Endothelial cell (in vitro differentiated cells): ENCODE measurements at places on chromosomes 5 and 9. TPM values are rescaled to one million over a fixed set of nuclear protein-coding genes. Genes with fewer than 3 reads are reported as not detected.

GRCh38 chr5:56356121-56356835, 123.1 kb upstream of the ANKRD55 start:
- peaks cover 11% of the 10 kb centered on the region for H3K4me1 ChIP-seq

MYMK gene
- total RNA-seq, result not detected

DNA sequence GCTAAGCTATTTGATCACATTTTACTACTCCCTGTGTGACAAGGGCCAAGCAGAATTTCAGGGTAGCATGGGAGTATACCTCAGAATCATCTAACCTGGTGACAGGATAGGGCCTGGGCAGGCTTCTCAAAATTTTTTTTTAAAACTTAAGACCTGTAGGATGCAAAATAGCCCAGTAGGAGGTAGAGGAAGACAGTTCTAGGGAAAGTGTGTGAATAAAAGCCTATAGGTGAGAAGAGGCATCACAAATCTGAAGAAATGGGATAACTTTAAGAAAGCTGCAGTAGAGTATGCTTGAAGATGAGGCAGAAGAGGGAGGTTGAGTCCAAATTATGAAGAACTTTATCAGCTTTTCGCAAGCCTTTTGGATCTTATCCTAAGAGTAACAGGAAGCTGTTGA, 32.3 kb downstream of the CNTRL start:
- H3K4me1 ChIP-seq, result peaks cover 7% of the 10 kb centered on the region
- DNase-seq, result no peak
- peaks cover 4% of the 10 kb centered on the region for H3K36me3 ChIP-seq
- H3K27me3 ChIP-seq, result no peaks in the 10 kb centered on the region

SV2C gene
- 0.15 TPM for total RNA-seq

DNA sequence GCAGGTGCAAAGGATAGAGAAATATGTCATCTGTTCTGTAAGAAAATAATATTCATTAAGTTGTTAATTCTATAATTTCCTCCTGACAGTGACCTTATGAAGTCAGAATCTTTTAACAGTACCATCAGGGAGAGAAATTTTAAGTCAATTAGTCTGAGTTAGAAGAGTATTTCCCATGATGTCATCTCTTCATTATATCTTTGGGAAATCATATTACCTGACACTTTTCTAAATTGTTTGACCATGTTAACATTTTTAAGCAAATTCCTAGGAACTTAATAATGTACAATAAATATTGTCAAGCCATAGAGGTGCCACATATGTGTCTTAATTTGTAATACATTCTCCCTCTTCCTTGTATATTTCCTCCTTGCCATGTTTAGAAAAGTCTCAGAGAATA, 124.4 kb upstream of the C6 start:
- no peak for DNase-seq
- no peaks in the 10 kb centered on the region for H3K36me3 ChIP-seq
- H3K27me3 ChIP-seq, result peaks cover 1% of the 10 kb centered on the region
- no peak overlapping the region for H3K27ac ChIP-seq

DNA sequence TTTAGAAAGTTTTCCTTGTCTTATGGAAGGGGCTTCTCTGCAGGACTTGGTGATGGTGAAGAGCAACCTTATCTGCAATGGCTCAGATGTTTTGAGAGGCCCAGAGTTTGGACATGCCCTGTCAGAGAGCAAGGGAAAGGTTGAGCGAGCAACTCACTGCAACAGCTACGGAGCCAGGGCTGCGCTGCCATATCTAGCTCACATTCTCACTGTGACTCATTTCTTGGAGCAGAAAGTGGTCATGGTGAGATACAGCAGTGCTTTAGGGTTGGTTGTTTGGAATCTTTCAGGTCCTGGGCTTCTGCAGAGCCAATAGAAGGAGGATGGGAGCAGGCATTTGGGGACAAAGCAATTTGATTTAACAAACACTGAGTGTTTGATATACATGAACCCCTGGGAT, 12.3 kb downstream of the GLRA1 start:
- no peaks in the 10 kb centered on the region for H3K36me3 ChIP-seq
- no peak overlapping the region for H3K27ac ChIP-seq
- DNase-seq, result no peak
- peaks cover 6% of the 10 kb centered on the region for H3K4me1 ChIP-seq
- H3K27me3 ChIP-seq, result no peaks in the 10 kb centered on the region

PKD2L2 gene
- total RNA-seq, result not detected

LCN1 gene
- not detected for total RNA-seq

VDAC1 gene
- total RNA-seq, result 165 TPM

DNA sequence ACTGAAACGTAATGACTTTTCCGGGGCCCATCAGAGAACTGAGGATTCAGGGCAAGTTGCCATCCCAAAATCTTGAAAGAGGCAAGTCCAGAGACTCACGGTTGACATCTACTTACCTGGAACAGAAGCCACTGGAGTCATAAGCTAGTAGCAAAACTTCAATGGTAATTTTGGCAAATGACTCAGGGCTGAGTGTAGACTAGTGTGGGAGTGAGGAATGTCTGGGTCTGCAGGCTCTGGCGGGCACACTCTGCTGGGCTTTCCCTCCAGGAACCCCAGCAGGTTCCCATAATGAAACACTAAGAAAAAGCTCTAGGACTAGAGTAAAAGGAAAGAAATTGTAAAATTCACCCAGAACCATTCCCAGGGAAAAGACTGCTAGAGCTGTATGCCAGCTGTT, 122.9 kb upstream of the NFIL3 start:
- DNase-seq, result no peak
- no peaks in the 10 kb centered on the region for H3K36me3 ChIP-seq
- peaks cover 3% of the 10 kb centered on the region for H3K27me3 ChIP-seq
- no peaks in the 10 kb centered on the region for H3K4me1 ChIP-seq

DNA sequence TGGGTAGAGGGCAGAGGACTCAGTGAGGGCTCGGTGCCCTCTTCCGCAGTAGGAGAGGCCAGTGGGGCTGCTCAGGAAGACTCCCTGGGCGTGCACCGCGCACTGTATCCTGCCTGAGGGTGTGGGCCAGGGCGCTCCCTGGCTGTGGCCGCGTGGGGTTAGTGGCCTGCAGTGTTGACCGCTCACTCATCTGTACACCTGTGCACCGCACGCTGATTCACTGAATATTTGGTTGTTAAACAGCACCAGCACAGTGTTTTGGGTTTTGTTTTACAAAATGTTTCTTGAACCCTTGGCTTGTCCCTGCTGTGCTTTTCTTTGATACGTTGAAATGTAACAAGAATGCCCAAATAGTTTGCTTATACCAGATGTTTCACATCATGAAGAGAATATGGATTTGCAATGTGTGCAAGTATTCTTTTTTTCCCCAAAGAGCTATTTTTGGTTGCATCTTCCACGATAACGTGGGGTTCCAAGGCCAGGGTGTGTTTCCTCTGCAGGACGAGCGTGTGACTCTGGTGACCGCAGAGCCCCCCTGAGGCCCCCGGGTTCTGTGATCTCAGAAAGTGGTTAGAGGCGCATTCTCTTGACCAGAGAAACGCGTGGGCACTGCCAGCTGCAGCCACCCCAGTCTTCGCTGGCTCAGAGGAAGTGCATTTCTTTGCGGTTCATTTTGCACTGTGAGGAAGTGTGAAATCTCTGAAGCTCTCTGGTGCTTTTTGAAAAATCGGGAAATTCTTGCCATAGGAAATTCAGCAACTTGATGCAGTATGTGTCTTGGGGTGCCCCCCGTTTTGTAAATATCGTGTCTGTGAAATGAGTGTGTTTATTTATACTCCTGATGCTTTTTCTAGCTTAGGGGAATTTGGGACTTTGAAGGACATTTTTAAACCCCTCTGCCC, 46.9 kb downstream of the AHRR start:
- no peak overlapping the region for H3K4me3 ChIP-seq
- peaks cover 4% of the 10 kb centered on the region for H3K27me3 ChIP-seq
- no peak overlapping the region for H3K27ac ChIP-seq

GNA14 gene
- total RNA-seq, result 10.6 TPM

DNA sequence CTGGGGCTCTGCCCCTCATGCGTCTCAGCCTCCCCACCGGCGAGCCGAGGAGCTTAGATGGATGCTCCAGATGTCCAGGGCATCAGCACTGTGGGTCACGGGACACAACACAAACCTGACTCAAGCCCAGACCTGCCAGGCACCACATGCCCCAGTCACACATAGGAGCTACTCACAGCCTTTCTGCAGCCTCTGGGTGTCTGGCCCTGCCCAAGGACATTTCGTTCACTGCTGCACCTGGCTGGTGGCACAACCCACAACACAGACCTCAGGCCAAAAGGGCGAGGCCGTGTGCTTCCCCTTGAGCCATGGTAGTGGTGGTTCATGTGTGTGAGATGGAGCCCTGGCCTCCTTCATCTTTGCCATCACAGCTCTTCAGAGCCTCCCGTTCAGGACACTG, 89.6 kb upstream of the FCN2 start:
- H3K4me1 ChIP-seq, result peaks cover 4% of the 10 kb centered on the region
- no peak overlapping the region for H3K4me3 ChIP-seq
- peaks cover 5% of the 10 kb centered on the region for H3K27me3 ChIP-seq
- no peaks in the 10 kb centered on the region for H3K36me3 ChIP-seq
- H3K27ac ChIP-seq, result no peak overlapping the region
- DNase-seq, result no peak

DNA sequence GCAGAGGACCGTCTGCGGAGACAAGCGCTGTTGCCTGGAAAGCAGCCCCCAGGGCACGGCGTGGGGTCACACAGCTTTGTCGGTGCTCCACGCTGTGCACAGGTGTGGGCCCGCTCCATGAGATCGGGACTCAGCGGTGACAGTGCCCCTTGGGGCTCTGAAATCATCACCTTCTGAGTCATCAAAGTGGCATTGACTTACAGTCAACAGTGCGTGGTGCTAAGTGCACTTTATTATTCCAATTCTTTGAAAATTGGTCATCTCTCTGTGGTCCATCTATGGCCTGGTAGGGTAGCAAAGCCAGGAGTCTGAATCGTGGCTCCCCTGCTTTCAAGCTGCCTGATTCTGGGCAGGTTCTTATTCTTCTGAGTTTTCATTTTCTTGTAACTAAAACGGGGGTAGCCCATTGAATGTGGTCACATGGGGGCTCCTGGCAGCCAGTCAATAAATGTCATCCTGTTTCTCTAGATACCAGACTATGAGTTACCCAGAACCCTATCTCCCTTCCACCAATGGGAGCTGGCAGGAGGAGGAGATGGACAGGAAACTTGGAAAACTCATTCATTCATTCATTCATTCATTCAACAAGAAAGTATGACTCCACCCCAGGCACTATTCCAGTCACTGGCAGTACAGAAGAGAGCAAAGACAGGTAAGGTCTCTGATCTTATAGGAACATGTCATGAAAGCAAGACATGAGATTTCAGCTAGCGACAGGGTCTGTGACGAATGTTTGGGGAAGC, 20.3 kb upstream of the UNC5A start:
- peaks cover 15% of the 10 kb centered on the region for H3K27me3 ChIP-seq
- H3K4me3 ChIP-seq, result no peak overlapping the region
- H3K36me3 ChIP-seq, result no peaks in the 10 kb centered on the region
- no peaks in the 10 kb centered on the region for H3K4me1 ChIP-seq

- peaks cover 2% of the 10 kb centered on the region for H3K27me3 ChIP-seq
- no peak overlapping the region for H3K27ac ChIP-seq
- no peaks in the 10 kb centered on the region for H3K36me3 ChIP-seq
- H3K4me1 ChIP-seq, result no peaks in the 10 kb centered on the region
- no peak overlapping the region for H3K4me3 ChIP-seq
- DNase-seq, result no peak
These were observed 160.2 kb downstream of the FAM170A start for GRCh38 chr5:119789406-119790117.

GRCh38 chr9:4297786-4298254, 2.0 kb downstream of the GLIS3 start:
- H3K4me1 ChIP-seq, result peaks cover 11% of the 10 kb centered on the region
- peak; percentile 68 for DNase-seq
- peak overlapping the region; percentile 95 for H3K4me3 ChIP-seq
- peak overlapping the region; percentile 86 for H3K27ac ChIP-seq

RAB3C gene
- total RNA-seq, result 16.1 TPM

DNA sequence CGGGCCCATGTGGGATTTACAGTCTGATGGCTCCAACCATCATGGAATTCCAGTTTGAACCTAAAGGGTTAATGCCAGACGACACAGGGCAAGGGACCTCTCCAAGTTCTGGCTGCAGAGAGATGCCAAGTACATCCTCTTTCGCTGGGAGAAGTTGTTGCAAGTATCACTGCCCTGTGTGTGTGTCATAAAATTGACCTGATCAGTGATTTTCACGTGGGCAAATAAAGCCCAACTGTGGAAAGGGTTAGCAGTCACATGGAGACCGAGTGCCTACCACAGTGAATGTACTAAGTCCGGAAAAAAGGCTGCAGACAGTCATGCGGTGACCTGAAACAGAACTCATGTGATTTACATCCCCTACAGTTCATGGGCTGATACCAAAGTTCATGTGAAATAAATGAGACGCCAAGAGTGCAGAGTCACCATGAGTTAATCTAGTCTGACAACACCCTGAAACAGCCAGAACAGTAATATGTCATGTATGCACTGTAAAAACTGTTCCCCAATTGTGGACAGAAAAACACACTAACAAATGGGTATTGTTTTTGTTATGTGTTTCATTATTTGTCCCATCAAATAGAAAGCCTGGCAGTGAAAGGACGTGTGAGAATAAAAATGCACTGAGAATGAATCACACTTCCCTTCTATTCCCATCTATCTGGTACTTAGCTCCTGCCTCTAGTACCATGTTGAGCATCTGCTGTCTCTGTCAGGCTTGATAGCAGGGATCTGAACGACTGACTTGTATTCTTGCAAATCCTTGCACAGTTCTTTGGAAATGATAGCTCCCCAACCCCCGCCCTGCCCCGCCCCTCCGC, 115.7 kb downstream of the SUSD1 start:
- H3K4me3 ChIP-seq, result no peak overlapping the region
- no peak overlapping the region for H3K27ac ChIP-seq
- no peak for DNase-seq

DNA sequence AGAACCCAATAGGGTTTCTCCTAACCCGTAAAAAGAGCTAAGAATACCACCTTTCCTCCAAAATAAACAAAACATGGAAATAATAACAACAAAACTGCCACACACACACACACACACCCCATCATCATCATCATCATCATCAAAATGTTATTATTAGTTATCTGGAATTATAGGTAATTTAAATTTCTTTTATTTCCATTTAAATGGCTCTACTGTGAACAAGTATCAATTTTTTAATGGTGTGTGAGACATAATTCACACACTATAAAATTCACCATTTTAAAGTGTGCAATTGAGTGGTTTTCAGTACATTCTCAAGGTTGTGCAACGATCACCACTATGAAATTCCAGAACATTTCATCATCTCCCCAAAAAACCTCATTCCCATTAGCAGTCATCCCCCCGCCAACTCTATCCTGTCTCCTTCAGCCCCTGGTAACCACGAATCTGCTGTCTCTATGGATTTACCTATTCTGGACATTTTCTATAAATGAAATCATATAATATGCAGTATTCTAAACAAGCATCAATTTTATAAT, 172.7 kb downstream of the ROR2 start:
- H3K27me3 ChIP-seq, result peaks cover 4% of the 10 kb centered on the region
- DNase-seq, result no peak
- no peak overlapping the region for H3K27ac ChIP-seq
- H3K36me3 ChIP-seq, result no peaks in the 10 kb centered on the region
- peaks cover 4% of the 10 kb centered on the region for H3K4me1 ChIP-seq

GRCh38 chr5:61666064-61666621, 334.1 kb downstream of the ZSWIM6 start:
- no peak overlapping the region for H3K4me3 ChIP-seq
- peaks cover 4% of the 10 kb centered on the region for H3K27me3 ChIP-seq
- peak overlapping the region; percentile 59 for H3K27ac ChIP-seq
- H3K4me1 ChIP-seq, result peaks cover 22% of the 10 kb centered on the region

GRCh38 chr5:64634997-64635686, 55.2 kb upstream of the SHISAL2B start:
- no peak for DNase-seq
- H3K4me3 ChIP-seq, result no peak overlapping the region
- H3K4me1 ChIP-seq, result peaks cover 12% of the 10 kb centered on the region
- no peak overlapping the region for H3K27ac ChIP-seq

- DNase-seq, result no peak
- no peaks in the 10 kb centered on the region for H3K36me3 ChIP-seq
- no peaks in the 10 kb centered on the region for H3K4me1 ChIP-seq
- peaks cover 2% of the 10 kb centered on the region for H3K27me3 ChIP-seq
- no peak overlapping the region for H3K27ac ChIP-seq
- no peak overlapping the region for H3K4me3 ChIP-seq
These were observed 58.7 kb upstream of the FCN1 start for GRCh38 chr9:134976403-134976802.

HRH2 gene
- 0.41 TPM for total RNA-seq
